ENCODE measurements at places on chromosomes 5 and 9. TPM values are rescaled to one million over a fixed set of nuclear protein-coding genes. Genes with fewer than 3 reads are reported as not detected.

PCDHGA2 gene
- 0.05 TPM for total RNA-seq

- no peak for DNase-seq
Measured at GRCh38 chr9:137917795-137918194, 40.2 kb downstream of the CACNA1B start.

DNA sequence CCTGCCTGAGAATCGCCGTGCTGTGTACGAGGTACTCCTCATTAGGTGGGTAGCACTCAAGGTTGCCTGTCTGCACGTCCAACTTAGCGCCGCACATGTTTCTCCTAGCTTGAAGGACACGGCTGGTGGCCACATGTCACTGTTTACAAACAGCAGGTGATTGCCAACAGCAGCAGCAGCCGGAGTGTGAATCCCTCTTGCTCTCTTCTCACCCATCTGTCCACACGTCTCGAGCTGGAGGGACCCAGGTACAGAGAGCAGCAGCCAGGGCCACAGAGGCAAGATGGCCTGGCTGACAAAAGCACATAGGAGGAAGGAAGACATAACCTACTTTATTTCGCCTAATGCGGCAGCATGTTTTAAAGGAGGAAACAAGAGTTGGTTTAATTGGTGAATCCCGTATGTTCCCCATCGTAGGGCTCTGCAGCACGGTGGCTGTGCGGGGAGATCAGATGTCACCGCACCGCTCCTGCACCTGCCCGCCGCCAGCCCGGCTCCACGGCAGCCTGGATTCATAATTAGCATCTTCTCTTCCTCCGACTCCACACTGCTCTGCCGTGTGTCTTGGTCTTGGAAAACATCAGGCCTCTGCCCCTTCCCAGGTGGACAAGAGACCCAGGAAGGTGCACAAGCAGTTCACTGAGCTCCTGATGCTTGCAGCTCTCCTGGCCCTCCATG lies 201.6 kb upstream of the IRX1 start:
- no peak for DNase-seq

PCAT7 gene
- total RNA-seq: not detected

DNA sequence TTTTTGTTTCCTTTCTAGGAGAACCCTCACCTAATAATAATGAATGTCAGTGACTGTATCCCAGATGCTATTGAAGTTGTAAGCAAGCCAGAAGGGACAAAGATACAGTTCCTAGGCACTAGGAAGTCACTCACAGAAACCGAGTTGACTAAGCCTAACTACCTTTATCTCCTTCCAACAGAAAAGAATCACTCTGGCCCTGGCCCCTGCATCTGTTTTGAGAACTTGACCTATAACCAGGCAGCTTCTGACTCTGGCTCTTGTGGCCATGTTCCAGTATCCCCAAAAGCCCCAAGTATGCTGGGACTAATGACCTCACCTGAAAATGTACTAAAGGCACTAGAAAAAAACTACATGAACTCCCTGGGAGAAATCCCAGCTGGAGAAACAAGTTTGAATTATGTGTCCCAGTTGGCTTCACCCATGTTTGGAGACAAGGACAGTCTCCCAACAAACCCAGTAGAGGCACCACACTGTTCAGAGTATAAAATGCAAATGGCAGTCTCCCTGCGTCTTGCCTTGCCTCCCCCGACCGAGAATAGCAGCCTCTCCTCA lies 87.1 kb downstream of the OSMR start:
- DNase-seq: no peak

GRCh38 chr5:73947906-73948640 lies 322.1 kb downstream of the ARHGEF28 start:
- no peak for DNase-seq

RNF183 gene
- 0.23 TPM for total RNA-seq

GRCh38 chr5:154308443-154309370 lies 118.2 kb downstream of the GALNT10 start:
- DNase-seq: no peak

DNA sequence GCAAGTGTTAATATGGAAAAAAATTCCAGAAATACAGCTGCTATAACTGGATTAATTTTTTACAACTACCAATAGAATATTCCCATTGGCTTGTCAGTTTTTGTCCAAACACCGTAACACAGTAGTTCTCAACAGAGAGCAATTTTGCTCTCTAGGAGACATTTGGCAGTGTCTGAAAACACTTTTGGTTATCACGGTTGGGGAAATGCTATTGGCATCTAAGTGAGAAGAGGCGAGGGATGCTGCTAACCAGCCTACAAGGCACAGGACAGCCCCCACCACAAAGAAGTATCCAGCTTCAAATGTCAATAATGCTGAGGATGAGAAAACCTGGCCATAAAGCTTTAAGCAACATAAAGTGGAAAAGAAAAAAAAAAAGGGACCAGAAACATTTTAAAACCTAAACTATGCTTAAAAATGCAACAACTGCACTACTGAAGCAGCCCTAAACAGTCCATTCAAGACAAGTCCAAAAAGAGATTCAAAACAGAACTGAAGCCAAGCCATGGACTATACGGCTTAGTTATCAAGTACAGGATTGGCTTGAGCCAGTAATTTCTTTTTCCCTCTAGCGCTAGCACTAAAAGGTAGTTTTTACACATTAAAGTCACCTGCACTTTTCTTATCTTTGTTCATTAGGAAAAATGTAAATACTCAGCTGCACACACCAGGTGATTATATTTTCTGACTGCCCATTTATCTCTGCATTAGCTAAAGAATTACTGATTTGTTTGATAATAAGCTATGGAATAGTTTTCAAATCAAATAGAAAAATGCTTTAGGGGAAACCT lies 83.9 kb downstream of the NR3C1 start:
- DNase-seq: no peak

DNA sequence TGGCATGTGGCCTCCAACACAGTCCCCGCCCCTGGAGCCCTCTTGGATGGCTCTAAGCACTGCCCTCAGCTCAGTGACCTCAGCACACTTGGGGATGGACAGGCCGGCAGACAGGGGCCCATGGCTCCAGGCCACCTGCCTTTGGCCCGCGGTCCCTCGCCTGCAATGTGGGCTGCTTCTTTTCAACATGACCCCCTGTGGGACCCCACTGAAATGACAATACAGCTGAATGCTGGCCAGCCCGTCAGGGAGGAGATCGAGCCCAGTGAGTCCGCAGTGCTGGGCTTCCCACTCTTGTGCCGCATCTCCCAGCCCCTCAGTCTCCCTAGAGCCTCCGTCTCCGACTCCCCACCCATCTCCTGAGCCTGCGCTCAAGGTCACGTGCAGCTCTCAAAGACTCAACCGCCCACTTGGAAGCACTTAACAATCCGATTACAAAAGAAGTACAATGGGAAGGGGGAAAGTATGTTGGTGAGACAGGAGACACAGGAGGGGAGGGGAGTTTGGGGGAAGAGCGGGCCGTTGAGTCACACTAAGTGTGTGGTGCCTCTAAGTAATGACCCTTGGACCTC lies 238.9 kb downstream of the HSPA4 start:
- DNase-seq: no peak

GRCh38 chr9:71984403-71984802 lies 73.0 kb downstream of the C9orf85 start:
- no peak for DNase-seq

GRCh38 chr5:120413686-120414085 lies 50.4 kb upstream of the PRR16 start:
- no peak for DNase-seq
